CD4-positive, alpha-beta T cell treated with Interleukin-4 for 4 hours (primary cell): ENCODE measurements at places on chromosomes 1 and 21.

DNA sequence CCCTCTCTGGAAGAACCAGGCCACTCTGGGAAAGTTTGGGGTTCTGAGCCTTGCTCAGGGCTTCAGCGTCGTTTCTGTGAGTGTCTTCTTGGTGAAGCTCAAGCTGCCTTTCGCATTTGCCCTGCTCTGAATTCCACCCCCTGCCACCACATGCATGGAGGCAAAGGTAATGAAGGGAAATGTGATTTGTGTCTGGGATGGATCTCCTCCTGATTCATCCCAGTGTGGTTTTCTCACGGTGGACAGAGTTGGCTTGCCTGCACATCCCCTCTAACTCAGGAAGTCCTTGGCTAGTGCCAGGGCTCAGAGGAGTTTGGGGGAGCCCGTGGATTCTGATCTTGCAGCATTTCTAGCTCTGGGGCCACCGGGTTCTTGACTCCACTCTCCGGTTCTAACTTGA lies 173.6 kb upstream of the RAB4A start:
- no peak for DNase-seq

GRCh38 chr1:115595279-115596079 lies 46.3 kb upstream of the VANGL1 start:
- peak; percentile 56 for DNase-seq

- DNase-seq, result no peak
These were observed 1441.2 kb downstream of the PLA2G4A start for GRCh38 chr1:188269956-188270355.

- DNase-seq, result no peak
These were observed 219.2 kb upstream of the NR5A2 start for GRCh38 chr1:199808110-199808870.

GRCh38 chr1:232252546-232253118 lies 377.3 kb downstream of the SIPA1L2 start:
- no peak for DNase-seq

GRCh38 chr1:218451415-218451814 lies 106.3 kb downstream of the TGFB2 start:
- no peak for DNase-seq

- no peak for DNase-seq
These were observed 16.0 kb upstream of the SCCPDH start for GRCh38 chr1:246708166-246708565.

DNA sequence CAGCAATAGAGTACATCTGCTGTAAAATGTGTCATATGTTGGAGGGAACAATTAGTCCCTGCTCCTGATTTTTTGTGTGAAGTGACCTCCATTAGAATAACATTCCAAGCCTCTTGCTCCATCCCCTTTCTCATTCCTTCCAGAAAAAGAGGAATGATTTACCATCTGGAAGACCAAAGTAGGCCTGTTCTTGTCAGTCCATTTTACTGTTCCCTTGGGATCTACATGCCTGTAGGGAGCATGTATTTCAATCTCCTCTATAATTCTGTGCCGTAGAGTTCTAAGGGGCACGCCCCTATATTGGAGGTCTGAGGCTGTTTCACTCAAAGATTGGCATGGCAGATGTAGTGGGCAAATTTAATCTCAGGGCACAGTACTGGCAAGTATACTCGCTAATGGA lies 48.8 kb upstream of the MAN1A2 start:
- no peak for DNase-seq

- no peak for DNase-seq
These were observed 15.2 kb upstream of the LMX1A start for GRCh38 chr1:165371588-165372225.

- DNase-seq, result no peak
These were observed 33.5 kb downstream of the KCNC4 start for GRCh38 chr1:110243574-110243973.

DNA sequence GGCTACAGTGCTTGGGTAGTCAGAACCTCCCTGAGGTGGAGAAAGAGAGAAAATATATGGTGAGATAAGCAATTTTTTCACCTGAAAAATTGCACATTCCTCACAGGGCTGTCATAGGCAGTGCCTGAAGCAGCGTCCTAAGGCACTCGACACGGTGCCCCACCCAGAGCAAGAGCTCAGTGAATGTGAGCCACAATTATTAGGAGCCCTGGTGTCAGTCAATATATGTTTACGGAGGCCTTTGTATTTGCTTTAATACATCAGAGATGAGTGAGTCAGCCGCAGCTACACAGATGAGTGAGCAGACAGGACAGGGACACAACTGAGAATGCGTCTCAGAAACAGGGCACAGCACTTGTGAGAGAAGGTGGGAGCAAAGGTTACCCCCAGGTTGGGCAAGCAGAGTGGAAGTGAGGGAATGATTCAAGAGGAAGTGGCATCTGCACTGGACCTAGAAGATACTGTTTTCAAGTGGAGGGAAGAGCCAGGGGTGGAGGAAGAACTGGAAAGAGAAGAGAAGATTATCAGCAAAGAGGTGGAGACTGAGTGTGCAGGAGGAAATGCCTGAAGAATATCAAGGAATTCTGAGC lies 5.2 kb upstream of the PIGC start:
- DNase-seq, result peak; percentile 12

DNA sequence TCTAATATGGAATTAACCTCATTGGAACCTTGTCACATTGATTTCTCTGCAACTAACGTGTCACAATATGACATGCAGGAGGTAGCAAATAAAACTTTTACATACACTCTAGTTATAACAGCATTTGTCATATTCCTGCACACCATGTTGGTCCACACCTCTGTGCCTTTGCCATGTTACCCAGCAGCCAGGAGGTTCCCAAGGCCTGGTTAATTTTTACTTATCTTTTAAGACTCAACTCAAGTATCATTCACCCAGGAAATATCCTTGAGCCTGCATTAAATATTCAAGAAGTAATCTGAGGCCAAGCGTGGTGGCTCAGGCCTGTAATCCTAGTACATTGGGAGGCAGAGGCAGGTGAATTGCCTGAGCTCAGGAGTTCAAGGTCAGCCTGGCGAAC lies 447.2 kb upstream of the NR5A2 start:
- DNase-seq, result no peak

- DNase-seq, result peak; percentile 93
These were observed 1.1 kb upstream of the LCK start for GRCh38 chr1:32249831-32250525.

DNA sequence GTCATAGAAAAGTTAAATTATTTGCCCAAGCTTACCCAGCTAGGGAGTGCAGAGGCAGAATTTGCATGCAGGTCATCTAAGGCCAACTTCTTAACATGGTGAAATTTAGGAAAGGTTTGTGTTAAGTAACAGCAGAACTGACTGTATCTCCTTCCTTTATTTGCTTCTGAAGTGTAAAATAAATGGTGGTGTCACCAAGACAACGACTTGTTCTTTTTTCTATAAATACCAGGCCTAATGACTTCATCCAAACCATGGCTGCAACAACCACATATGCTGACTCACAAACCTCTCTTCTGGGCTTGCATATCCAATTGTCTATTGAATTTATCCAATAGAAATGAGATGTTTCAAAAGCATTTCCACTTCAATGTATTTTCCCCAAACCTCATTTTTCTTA lies 19.1 kb downstream of the COL24A1 start:
- no peak for DNase-seq

- peak; percentile 57 for DNase-seq
These were observed 39.9 kb downstream of the IL6R start for GRCh38 chr1:154445040-154445472.

DNA sequence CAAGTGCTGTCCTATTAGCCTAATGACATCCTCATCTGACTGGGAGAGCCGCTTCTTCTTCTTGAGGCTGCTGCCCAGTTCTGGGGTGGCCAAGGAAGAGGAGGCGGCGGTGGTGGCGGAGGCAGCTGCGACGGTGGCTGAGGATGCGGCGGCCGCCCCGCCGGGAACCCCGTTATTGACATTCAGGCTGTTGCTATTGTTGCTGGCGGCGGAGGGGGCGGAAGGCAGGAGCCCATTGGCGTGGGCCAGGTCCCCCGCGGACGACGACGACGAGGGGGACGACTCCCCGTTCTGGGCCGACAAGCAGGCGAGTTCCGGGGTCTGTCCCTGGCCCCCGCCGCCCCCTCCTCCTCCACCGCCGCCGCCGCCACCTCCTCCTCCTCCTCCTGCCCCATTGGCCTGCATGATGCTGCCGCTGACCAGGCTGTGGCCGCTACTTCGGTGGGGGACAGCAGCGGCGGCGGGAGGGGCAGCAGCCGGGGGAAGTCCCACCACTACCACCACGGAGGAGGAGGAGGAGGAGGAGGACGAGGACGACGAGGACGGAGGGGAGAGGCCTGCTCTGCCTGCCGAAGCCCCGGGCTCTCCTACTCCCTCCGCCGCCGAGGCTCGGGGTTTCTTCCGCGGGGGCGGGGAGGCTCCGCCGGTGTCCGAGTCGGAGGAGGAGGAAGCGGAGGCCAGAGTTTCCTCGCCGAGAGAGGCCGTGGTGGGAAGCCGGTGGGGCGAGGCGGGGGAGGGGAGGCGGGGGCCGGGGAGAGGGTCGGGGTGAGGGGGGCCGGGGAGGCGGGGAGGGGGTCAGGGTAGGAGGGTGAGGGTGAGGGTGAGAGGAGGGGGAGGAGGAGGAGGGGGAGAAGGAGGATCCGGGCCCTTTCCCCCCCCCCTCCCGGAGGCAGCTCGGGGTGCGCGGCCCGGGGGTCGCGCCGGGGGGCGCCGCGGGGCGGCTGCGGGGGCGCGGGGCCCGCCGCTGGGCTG lies 610 bp downstream of the WDR26 start:
- DNase-seq, result peak; percentile 32

DNA sequence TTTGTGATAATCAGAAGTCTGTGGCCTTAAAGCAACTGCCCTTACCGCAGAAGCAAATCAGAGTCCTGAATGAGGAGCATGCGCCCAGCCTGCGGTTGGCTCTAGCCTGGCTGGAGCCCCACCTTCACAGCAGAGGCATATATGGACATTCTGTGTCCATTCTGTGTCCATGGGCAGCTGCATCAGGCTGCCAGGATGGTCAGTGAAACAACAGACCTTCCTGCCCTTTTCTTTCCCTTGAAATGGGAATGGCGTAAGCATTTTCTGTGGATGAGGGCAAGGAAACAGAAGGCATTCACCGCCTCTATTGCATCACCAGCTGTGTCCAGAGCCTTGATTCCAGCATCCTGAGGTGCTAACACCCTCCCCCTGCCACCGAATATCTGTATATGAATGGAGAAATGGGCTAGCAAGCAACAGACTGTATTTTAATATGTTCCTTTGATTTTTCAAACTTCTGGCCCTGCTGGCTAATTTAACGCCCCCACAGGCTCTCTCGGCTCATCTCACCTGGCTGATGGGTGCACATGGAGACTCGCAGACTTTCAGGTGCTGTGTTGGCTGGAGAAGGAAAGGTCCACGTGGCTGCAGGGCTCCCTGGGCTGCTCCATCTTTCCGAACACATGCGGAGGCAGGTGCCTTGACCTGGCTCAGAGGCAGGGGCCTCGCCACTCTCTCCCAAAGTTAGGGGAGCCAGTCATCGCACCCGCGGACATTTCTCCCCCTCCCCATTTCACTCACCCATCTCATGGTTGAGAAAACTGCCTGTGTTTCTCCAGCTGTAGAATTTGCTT lies 159.2 kb downstream of the GALNT2 start:
- DNase-seq, result no peak

GRCh38 chr1:244067893-244068292 lies 16.8 kb downstream of the ZBTB18 start:
- DNase-seq, result no peak
